GM18507 (cell line): ENCODE measurements at places on chromosomes 2 and 18.

- no peak for DNase-seq
Measured at GRCh38 chr2:9690716-9691498, 60.1 kb upstream of the YWHAQ start.

- DNase-seq: no peak
Measured at GRCh38 chr2:149185942-149186490, 144.4 kb upstream of the LYPD6 start.

- no peak for DNase-seq
Measured at GRCh38 chr2:80050246-80050645, 254.3 kb downstream of the LRRTM1 start.

- DNase-seq: no peak
Measured at GRCh38 chr2:158726911-158727592, 68.1 kb upstream of the DAPL1 start.

GRCh38 chr18:4878480-4878879 is 318.6 kb downstream of the AKAIN1 start:
- no peak for DNase-seq

GRCh38 chr2:58957188-58957840 is 716.2 kb upstream of the FANCL start:
- no peak for DNase-seq
